Brain pericyte (primary cell): ENCODE measurements at places on chromosomes 4 and X.

GRCh38 chrX:103552236-103552635 lies 32.9 kb upstream of the RAB40A start:
- DNase-seq: no peak

DNA sequence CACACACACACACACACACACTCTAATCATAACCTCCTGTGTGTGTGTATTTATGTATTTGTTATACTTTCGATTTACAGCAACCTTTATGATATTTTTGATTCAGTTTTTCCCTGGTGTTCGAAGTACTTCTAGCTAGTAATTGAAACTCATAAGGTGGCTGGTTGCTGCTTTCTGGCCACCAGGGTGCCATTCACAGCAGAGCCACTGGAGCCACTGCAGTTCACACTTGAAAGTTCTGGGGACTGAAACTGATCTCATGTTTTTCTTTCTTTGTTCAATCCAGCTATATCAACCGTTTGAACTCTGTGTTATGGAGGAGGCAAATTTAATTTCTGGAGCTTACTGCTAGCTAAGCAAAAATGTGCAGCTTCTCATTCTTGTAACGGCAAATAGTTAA lies 419.4 kb downstream of the ADGRL3 start:
- no peak for DNase-seq

- no peak for DNase-seq
These were observed 111.1 kb downstream of the SH3RF1 start for GRCh38 chr4:169159624-169160171.

DNA sequence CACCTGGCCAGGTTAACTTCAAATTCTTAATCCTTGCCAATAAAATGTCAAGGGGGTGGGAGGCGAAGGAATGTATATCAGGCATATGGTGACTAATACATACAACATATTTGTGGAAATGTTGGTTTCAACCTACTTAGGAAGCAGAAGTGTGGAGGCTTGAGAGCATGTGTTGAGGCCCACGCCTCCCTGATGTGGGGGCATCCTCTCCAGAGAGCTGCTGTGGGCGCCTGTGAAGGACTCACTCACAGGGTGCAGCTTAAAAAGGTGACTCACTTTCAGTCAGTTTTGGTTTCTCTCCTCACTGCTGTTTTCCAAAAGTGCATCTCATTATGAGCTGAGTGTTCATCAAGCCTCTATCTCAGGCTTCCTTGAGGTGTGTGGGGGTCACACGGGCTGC lies 27.5 kb downstream of the LNX1 start:
- DNase-seq: no peak

- peak; percentile 21 for DNase-seq
These were observed 1414.7 kb upstream of the TENM3 start for GRCh38 chr4:180828455-180829018.

DNA sequence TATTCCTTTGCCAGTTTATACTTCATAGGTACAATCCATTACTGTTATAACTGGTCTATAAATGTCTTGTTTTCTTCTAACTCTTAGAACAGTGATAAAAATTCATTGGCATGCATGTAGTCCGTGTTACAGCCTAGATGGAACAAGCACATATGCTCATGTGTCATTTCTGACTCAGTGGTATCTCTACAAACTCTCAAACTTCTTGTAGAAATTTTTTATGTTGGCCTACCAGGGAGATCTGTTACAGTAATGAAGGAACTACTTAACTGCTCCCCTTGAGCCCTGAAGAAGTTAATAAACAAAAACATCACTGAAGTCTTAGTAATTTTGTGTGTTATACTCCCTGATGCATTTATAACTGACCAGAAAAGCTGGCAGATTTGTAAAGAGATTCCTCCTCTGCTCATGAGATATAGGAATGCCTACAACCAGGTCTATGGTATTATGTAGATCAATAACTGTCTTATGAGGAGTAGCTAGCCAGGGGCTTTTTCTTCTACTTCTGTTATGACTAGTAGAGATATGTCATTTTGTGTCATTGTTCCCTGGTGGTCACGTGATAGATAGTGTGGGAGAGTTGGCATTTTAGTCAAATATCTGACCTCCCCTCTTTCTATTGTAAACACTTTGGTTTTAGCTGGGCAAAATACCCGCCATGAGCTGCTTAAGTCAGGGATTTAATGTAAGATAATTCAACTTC lies 53.7 kb upstream of the FAAH2 start:
- no peak for DNase-seq

GRCh38 chr4:179225594-179225993 lies 1783.4 kb upstream of the AGA start:
- DNase-seq: no peak
